Natural killer cell (primary cell): ENCODE measurements at places on chromosomes 13 and 19.

GRCh38 chr19:17264641-17264979, at the start of gene USHBP1:
Gene USHBP1, minus strand, starts transcription at chr19:17264745. Its CDS starts 446 bp downstream, at chr19:17264299.
- no peak for DNase-seq

DNA sequence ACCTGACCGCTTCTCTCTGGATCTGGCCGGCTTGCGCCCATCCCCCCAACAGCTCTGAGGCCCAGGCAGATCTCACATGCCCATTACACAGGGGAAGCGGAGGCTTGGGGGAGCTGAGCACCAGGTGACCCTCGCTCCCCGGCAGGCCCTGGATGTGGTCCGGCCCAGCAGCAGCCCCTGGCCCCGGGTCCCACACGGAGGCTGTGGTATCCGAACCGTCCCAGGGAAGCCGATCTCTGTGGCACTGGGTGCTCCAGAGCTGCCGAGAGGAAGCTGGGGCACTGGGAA, 27.7 kb downstream of the SBNO2 start:
- no peak for DNase-seq

DNA sequence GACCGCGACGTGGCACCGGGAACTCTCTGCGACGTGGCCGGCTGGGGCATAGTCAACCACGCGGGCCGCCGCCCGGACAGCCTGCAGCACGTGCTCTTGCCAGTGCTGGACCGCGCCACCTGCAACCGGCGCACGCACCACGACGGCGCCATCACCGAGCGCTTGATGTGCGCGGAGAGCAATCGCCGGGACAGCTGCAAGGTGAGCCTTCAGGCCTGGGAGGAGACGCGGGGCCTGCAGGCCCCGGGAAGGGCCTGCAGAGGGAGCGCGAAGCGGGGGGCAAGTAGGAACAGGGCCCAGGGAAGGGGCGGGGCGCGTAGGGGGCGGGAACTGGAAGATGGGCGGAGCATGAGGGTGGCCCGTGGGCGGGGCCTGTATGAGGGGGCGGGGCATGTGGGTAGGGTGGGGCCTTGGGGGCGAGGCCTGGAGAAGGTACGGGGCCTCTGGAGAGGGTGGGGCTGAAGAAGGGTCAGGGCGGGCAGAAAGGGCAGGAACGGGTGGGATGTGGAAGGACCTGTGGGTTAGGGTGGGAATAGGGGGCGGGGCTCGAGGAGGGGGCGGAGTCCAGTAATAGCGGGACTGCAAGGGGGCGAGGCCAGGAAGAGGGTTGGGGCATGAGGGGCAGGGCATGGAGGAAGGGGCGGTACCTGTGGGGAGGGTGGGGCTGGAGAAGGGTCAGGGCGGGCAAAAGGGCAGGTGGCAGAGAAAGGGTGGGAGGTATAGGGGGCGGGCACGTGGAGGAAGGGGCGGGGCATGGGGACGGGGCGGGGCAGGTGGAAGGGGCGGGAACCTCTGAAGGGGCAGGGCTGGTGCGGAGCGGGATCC, 2.5 kb downstream of the CFD start:
- DNase-seq: peak; percentile 78

DNA sequence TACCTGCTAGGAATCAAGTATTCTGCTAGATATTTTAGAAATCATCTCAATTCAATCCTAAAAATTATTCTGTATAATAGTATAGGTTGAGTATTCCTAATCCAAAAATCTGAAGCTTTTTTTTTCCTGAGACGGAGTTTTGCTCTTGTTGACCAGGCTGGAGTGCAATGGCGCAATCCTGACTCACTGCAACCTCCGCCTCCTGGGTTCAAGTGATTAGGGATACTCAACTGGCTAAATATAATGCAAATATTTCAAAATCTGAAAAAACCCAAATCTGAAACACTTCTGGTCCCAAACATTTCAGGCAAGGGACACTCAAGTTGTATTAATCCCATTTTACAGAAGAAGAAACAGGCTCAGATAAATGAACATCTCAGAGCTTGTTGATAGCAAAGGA, 17.2 kb upstream of the USPL1 start:
- no peak for DNase-seq

- no peak for DNase-seq
These were observed 110.5 kb downstream of the ENOX1 start for GRCh38 chr13:43676320-43676719.

GRCh38 chr19:52786078-52786463, 520 bp downstream of the ZNF600 start:
- no peak for DNase-seq

DNA sequence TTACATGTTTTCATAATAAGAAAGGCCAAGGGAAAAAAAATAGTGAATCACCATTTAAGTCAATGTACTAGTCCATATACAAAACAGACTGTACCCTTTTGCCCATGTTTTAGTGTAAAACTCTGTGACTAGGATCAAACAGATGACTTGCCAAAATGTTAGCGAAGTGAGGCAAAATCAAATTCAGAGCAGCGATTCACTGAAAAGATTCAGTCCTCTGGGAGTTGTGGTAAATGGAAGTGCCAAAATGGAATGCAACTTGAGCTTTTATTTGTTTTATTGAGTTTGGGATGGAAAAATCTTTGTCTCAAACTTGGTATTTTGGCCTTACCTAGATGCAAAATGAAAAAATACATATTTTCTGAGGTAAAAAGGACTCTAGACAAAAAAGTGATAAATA, 9.1 kb downstream of the CDADC1 start:
- no peak for DNase-seq

DNA sequence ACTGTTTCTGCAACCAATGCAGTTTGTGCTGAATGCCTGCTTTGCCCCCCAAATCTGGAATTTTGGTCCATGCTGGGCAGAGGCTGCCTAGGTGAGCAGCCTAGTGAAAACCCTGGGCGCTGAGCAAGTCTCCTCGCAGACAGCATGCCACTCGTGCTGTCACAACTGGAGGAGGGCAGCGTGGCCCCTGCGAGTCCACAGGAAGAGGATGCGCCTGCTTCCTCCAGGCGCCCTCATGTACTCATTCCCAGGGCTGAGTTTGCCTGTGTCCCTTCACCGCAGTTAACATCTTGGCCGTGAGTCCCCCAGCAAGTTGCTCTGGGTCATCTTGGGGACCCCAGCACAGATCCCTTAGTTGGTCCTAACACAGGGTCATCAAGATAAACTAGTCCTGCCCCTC, 26.2 kb upstream of the TMEM160 start:
- DNase-seq: no peak

DNA sequence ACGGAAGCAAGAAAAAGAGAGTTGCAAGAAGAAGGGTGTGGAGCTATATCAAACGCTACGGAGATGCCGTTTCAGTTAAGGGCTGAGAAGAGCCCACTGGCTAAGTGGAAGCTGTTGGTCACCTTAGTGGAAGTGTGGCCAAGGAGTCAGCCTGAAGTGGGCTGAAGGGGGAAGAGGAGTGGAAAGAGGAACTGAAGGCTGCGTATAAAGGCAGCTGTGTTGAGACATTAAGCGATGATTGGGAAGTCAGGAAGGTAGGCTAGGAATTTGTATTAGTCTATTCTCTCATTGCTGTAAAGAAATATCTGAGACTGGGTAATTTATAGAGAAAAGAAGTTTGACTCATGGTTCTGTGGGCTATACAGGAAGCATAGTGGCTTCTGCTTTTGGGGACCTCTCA, 14.1 kb upstream of the FRY start:
- no peak for DNase-seq

GRCh38 chr13:31431722-31432137, 232.0 kb downstream of the B3GLCT start:
- DNase-seq: peak; percentile 47

GRCh38 chr13:101397742-101398141, 18.6 kb downstream of the NALCN start:
- no peak for DNase-seq

DNA sequence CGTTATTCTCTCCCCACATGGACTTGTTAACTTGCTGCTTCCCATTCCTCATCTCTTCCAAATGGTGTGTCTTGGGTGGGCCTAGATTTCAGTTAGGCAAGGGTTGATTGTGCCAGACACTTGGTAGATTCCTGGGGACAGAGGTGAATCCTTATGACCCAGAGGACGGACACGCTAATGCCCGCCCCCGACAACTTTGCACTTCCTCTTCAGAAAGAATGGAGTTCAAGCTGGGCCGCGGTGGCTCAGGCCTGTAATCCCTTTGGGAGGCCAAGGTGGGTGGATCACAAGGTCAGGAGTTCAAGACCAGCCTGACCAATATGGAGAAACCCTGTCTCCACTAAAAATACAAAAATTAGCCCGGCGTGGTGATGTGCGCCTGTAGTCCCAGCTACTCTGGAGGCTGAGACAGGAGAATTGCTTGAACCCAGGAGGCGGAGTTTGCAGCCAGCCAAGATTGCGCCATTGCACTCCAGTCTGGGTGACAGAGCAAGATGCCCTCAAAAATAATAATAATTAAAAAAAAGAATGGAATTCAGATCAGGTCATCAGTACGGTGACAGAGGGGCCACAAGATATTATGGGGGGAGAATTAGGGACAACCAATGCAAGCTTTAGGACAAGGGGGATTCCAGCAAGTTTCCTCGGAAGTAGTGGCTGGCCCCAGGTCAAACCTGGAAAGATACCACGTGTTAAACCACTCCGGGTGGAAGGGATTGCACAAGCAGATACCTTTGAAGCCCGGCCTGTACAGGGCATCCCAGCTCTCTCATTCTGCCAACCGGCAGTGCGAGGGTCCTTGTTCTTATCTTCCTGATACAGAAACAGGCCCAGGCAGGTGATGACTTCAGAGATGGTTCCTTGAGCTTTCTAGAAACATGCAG, 2.7 kb downstream of the MYO9B start:
- no peak for DNase-seq

DNA sequence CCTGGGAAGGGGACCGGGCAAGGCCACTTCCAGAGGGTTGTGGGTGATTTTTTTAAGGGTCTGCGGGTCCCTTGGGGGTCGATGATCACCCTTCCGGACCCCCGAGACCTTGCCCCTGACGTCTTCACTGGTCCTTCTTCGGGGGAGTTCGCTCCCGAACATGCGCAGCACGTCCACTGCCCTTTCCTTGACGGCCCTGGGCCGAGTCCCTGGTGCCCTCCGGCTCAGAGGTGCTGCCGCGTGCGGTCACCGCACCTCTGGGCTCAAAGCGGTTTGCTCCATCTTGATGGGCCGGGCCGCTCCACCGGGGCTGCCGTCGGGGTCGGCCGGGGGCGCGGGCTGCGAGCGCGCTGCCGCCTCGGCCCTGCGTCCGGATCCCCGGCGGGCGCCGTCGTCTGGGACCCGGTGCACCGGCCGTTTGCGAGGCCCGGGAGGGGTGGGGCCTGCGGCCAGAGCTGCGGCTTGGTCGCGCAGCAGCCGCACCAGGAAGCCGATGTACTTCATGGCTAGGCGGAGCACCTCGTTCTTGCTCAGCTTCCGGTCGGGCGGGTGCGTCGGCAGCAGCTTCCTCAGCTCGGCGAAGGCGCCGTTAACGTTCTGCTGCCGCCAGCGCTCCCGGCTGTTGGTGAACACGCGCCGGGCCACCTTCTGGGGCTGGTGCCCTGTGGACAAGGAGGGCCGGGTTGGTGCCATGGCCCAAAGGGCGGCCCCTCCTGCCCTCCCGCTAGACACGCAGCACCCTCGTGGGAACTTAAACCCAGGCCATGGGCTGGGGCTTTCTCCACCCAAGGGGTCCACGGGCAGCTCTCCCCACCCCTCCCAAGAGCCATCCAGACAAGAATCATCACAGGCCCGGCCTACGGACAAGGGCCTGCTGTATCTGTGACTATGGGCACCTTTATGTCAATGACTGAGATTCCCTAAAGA, 3.3 kb downstream of the LYL1 start:
- DNase-seq: peak; percentile 92

- no peak for DNase-seq
These were observed 127.5 kb downstream of the SIPA1L3 start for GRCh38 chr19:38034492-38034860.

- DNase-seq: no peak
These were observed 182.5 kb downstream of the NDFIP2 start for GRCh38 chr13:79663435-79663834.

GRCh38 chr19:40718774-40719391, 2.0 kb downstream of the ITPKC start:
- no peak for DNase-seq

DNA sequence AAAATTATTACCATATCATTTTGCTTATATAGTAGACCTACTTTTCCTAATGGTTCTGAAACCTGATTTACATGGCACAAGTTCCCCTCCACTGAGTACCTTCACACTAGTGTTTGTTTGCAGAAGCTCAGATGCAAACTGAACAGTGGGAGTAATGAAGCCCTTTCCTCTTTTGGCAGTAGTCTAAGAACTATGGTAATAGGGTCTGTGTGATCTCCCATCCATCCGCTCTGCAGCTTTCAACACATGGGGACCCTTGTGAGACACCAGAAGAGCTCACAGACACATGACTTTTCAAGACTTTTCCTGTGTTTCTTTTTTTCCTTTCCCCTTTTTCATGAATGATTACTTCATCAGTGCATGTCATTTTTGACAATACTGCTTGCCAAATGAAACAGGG, 336.0 kb downstream of the ATP8A2 start:
- no peak for DNase-seq

- DNase-seq: no peak
These were observed 207.0 kb upstream of the ZNF507 start for GRCh38 chr19:32138416-32138815.

GRCh38 chr13:20174656-20175405, 14.0 kb upstream of the GJA3 start:
- no peak for DNase-seq

DNA sequence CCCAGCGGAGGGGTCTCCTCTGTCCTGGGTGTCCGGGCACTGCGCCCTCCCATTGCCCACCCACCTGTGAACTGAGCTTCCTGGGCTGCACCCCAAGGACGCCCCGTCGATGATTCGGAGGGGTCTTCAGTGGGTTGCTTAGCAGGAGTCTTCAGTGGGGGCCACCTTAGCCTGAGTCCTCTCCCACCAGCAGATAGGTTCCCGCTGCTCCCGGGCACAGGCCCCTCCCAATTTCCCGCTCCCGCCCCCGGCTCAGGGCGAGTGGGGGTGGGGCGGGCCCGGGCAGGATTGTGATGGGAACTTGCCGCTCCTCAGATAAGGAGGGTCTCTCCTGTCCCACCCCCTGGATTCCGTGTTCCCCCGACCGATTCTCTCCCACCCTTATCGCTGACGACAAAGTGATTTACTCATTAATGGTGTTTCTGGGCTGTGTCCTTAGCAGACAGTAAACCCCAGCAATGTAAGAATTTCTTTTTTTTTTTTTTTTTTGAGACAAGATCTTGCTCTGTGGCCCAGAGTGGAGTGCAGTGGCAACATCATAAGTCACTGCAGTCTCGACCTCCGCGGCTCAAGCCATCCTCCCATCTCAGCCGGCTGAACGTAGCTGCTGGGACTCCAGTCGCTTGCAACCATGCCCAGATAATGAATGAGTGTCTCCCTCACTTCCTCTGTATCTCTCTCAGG, 655 bp upstream of the S1PR5 start:
- peak; percentile 74 for DNase-seq

DNA sequence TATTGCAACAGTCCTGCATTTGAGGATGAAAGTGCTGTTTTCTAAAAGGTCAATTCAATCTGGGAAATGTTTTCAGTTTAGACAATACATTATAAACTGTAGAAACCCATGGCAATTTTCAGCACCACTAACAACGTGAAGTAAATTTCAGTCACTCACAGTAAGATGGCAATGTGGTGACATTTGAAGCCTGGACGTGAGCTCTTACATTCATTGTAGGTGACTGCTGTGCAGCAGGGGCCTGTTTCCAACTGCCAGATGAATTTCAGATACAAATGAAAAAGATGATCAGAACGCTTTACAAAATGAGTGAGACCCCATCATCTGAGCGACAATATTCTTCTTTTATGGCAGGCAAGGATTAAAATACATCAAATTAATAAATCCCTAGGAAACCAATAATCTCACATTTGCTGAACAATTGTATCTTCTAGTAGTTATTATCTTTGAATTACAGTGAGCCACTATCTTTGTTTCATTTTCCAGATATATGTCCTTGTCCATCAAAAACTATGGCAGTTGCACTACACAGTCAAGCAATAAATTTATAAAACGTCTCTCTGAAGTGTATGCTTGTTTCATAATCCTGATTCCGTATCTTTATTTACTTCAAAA, 1816.8 kb downstream of the OLFM4 start:
- DNase-seq: no peak
